A172 (cell line): ENCODE measurements at places on chromosomes 11 and 22. TPM values are rescaled to one million over a fixed set of nuclear protein-coding genes. Genes with fewer than 3 reads are reported as not detected.

GRCh38 chr11:122516686-122517085, 138.8 kb upstream of the UBASH3B start:
- DNase-seq = no peak

DNA sequence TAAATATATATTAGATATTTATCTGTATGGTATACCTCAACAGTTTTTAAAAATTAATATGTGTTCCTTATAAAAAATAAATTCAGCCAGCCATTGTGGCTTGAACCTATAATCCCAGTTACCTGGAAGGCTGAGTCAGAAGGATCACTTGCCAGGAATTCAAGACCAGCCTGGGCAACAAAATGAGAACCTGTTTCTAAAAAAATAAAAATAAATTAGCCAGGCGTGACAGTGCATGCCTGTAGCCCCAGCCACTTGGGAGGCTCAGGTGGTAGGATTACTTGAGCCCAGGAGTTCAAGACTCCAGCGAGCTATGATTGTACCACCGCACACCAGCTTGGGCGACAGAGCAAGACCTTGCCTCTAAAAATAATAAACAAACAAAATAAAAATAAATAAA, 54.9 kb downstream of the PHF21A start:
- no peak for DNase-seq

DNA sequence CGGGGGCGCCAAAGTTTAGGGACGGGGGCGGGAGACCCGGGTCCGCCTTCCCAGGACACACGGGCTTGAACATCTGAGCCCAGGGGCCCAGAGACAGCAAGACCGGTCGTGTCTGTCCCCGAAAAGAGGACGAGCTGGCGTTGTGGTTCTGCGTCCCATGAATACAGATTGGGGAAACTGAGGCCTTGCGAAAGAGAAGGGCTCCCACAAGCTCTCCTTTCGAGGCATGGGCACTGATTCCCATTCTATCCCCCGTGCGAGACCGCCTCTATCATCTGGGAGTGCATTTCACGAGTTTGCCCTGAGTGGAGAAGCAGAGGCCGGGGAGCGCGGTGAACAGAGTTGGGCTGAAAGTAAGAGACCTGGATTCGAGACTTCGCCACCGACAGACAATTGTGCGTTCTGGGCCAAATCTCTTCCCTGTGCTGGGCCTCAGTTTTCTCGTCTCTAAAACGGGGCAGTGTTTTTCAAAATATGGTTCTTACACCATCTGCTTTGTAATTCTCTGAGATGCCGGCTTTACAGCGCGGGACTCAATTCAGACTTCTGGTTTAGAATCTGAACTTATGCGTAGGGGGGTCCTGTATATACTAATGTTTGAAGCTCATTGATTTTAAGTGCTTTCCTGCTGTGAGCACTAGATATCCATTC, 471 bp downstream of the RNF185 start:
- DNase-seq = no peak

- DNase-seq = no peak
Observed at GRCh38 chr11:117910525-117910924, 18.7 kb downstream of the TMPRSS13 start.

DNA sequence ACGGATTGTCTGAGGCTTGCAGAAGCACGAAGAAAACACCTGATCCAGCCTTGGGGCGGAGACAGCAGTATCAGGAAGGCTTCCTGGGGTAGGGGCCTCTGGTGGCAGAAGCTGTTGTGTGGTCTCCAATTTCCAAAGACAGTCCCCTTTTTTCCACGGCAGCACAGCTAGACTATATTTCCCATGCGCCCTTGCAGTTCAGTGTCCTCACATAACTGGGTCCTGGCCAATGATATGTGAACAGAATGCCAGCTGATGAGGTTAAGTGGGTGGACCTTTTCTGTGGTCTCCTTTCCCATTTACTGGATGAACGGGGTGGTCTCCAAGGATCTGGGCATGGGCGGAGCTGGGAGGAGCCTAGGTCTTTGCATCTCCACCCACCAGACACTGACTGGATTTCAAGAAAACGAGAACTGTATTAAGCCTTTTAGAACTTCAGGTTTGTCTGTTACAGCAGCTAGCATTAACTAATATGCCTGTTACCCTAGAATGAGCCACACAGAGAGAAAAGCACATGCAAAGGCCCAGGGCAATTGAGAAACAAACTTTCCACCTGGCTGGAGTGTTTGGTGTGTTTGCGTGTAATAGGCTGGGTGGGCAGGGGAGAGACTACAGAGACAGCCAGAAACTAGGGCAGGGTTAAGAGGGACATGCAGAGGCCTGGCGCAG, 6.2 kb downstream of the GAL3ST1 start:
- DNase-seq = no peak

DNA sequence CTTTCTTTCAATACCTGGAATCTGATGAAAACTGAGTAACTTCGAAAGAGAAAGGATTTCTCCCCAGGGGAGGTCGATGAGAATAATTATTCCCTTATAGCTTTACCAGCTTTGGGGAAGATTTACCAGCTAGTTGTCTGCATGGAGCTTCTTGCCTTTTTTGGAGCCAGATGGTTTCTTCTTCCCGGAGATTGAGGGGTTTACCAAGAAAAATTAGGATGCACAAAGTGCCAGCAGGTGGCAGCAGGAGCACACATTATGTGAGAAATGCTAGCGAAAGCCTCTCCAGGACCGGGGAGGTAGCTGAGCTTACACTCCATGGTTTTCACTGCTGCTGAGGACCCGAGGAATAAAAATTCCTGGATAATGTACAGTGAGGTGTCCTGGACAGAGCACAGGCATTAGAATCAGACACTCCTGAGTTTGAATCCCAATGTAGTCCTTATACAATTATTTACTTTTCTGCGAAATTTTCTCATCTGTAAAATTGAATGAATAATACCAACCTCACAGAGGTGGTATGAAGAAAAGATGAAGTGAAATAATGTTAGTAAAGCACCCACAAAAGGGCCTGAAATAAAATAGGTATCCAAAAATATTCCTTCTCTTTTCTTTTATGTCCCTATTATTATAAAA, 46.0 kb upstream of the PARVA start:
- DNase-seq = peak; percentile 88

DNA sequence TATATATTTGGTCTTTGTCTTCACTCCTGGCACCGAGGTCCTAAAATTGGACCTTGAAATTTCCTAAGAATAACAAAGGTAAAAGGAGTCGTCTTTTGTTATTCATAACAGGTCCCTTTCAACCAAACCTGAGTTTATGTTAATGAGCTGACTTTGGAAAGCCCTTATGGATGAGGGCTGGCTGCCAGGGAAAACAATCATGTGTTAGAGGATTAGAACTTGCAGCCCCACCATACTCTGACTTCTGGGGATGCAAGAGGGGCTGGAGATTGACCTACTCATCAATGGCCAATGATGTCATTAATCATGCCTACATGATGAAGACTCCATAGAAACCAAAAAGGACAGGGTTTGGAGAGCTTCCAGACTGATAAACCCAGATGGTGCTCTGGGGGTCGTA, 118.9 kb downstream of the MRTFA start:
- no peak for DNase-seq

DNA sequence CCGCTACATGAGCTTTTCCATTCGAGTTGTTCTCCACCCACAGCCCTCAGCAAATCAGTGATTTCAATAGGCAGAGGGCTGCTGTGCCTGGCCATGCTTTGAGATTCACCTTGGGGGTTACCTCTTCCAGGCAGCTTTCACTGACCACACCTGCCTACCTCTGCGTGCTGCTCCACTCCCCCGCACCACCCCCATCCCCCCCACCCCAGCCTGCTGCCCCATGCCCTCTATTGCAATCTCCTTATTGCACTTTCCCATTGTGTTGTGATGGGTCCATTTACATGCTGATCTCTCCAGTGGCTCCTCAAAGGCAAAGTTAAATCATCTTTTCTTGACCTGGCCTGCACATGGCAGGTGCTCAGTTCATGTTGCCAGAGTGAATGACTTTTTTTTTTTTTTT, 18.0 kb upstream of the POLA2 start:
- DNase-seq = no peak

DNA sequence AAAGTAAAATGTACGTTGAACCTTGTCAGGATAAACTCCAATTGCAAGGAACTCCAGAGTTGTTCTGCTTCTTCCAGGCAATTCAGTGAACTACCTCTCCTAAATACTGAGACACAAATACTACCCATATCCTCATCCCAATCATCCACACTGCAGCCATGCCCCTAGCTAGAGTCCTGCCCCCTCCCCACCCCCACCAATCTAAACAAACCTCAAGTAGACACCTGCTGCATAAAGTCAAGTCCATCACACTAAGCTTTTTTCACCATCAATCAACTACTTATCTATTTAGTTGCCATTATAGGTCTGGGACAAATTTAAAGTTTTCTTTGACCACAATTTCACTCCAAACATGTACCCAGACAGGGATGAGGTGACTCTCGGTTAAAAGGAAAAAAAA, 93.2 kb upstream of the APOA1 start:
- DNase-seq = no peak

The UBQLNL gene
- not detected in 2 replicates for total RNA-seq

The OR51E2 gene
- total RNA-seq = not detected in 2 replicates

The PNPLA5 gene
- total RNA-seq = not detected in 2 replicates
